ENCODE measurements at places on chromosomes 11 and 22.

DNA sequence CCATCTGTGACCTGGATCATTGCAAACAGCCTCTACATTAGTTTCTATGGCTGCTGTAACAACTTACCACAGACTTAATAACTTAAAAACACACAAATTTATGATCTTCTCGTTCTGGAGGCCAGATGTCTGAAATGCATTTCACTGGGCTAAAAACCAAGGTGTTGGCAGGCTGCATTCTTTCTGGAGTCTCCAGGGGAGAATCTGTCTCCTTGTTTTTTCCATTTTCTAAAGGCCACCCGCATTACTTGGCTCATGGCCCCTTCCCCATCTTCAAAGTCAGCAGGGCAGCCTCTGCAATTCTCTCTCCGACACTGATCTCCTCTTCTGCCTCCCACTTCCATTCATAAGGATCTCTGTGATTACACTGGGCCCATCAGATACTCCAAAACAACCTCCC, 11.6 kb downstream of the SCGB1A1 start:
- no peak for DNase-seq

GRCh38 chr11:44221456-44221855, 88.5 kb downstream of the ALX4 start:
- no peak for DNase-seq

- no peak for DNase-seq
Observed at GRCh38 chr11:47271328-47271727, 1.4 kb downstream of the MADD start.

GRCh38 chr11:119616586-119617339, 112.2 kb downstream of the NECTIN1 start:
- no peak for DNase-seq

GRCh38 chr11:79400717-79401330, 40.0 kb downstream of the TENM4 start:
- no peak for DNase-seq

GRCh38 chr11:10625281-10625981, 57.0 kb upstream of the LYVE1 start:
- no peak for DNase-seq

GRCh38 chr11:16223558-16223957, 132.8 kb downstream of the SOX6 start:
- no peak for DNase-seq

GRCh38 chr11:82234256-82234655, 499.4 kb downstream of the FAM181B start:
- no peak for DNase-seq

- DNase-seq = no peak
Observed at GRCh38 chr11:108967571-108967970, 302.7 kb downstream of the DDX10 start.

Measured in effector memory CD8-positive, alpha-beta T cell (primary cell).